Hematopoietic multipotent progenitor cell treated with erythropoietin and hydrocortisone succinate and interleukin-3 and kit ligand, for 17 days (in vitro differentiated cells): ENCODE measurements at places on chromosomes 7 and 10.

DNA sequence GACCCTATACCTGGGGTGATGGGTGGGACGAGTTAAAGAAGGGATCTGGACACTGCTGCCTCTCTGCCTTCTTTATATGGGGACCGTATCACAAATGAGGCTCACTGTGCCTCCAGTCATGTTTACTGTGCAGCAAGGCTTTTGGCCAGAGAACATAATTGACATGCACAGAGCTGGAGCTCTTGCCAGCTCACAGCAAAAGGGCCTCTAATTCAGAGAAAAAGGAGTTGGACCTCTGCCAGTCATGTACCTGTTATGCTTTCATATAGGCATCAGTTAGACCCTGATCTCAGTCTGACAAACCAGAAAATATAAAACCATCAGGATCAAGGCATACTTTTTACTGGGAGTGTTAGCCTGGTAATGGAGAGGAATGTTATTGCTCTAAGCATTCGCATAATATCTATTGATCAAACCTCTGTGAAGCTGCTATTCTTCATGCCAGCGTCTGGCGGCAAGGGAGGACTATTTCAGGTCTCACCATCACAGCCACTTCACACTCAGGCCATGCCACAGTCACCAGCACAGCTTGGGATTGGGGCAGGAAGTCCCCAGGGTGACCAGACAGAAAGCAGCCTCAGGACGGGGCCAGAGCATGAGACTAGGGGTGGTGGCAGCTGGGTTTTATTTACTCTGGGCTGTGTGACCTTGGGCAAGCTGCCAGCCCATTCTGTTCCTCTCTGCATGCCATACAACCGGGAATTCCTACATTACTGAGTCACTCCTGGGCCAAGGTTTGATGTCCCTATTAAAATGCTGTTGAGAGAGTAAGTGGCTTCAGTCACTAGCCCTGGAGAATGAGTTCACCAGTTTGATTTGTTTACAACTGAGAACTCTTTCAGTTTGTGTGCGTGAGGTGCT is 90.1 kb downstream of the NPSR1 start:
- no peak for DNase-seq

GRCh38 chr7:4261601-4261960 is 420.5 kb upstream of the FOXK1 start:
- DNase-seq = no peak

GRCh38 chr10:22998091-22998490 is 70.2 kb downstream of the ARMC3 start:
- no peak for DNase-seq

DNA sequence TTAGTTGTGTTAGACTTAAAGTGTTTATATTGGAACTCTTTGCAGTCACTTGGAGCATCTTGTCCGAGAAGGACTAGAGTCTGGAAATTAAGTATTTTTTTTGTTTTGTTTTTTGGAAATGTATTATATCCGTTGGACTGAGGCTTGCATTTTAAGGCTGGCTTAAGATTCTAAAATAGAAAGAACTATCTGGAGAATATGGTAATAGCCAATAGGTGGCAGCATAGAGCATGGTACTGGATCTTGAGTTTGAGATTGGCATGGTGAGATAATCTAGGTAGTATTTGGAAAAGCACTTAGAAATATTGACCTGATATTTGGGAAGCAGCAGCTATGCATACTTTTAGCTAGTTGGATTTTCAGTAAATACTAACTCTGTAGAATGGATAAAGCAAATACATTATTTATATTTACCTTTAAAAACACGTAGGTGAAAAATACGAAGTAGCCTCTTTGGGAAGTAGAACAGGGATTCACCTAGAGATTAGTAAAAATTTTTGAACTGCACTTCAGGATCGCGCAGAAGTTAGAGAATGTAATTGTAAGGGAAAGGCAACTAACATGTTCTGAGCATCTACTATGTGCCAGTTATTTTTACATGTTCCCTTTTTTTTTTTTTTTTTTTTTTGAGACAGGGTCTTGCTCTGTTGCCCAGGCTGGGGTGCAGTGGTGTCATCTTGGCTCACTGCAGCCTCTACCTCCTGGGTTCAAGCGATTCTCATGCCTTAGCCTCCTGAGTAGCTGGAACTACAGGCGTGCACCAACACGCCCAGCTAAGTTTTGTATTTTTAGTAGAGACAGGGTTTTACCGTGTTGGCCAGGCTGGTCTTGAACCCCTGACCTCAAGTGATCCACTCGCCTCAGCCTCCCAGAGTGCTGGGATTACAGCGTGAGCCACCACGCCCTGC is 78.6 kb downstream of the LCOR start:
- peak; percentile 80 for DNase-seq

GRCh38 chr10:132113766-132114365 is 48.1 kb downstream of the JAKMIP3 start:
- no peak for DNase-seq

DNA sequence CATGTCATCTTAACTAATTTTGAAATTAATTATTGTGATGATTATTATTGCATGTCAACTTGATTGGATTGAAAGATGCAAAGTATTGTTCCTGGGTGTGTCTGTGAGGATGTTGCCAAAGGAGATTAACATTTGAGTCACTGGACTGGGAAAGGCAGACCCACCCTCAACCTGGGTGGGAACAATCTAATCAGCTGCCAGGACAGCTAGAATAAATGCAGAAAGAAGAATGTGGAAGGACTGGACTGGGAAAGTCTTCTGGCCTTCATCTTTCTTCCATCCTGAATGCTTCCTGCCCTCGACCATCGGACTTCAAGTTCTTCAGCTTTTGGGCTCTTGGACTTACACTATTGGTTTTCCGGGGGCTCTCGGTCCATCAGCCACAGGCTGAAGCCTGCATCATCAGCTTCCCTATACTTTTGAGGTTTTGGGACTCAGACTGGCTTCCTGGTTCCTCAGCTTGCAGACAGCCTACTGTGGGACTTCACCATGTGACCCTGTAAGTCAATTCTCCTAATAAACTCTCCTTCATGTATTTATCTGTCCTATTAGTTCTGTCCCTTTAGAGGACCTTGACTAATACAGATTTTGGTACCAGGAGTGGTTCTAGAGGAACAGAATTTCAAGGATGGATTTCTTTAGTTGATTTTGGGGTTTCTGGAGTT is 959.8 kb downstream of the ANKRD7 start:
- DNase-seq = no peak

DNA sequence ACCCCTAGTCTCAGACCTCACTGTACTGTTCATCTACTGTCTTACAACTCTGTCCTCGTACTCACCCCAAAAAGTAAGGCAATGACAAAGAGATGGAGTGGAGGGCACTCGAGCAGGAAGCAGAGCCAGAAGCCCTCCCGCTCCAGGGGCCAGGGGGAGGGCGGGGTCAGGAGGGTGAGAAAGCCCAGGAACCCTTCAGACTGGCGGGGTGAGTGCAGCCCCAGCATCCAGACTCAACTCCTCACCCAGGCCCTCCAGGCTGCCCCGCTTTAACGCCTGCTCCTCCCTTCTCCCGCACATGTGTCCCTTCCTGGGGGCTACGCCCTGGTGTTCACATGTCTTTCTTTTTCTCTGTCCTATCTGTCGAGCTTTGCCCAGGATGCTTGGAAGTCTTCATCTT is 66.1 kb downstream of the CALML3 start:
- no peak for DNase-seq

- DNase-seq = no peak
Measured at GRCh38 chr10:122392835-122393234, 18.3 kb downstream of the PLEKHA1 start.
